ENCODE measurements at places on chromosomes 5 and 9.

DNA sequence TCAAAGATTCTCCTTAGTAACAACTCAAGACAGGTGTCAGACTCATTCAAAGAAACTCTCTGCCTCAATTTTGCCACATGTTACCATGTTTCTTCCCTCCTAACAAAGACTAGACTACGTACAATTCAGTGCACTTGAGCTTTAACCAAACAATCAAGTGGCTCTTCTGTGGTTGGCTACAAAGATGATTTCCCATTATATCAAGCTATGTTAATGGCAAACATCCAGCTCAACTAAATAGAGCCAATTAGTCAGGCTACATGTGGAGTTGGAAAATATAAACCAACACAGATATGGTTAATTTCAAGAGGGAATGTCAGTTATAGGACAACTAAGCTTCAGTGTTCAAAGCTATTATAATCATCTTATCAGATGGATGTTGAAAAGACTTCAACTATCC lies 29.2 kb upstream of the ADRA1B start:
- no peak for DNase-seq

GRCh38 chr9:133031496-133031911 lies 707 bp downstream of the GTF3C5 start:
- DNase-seq: no peak

DNA sequence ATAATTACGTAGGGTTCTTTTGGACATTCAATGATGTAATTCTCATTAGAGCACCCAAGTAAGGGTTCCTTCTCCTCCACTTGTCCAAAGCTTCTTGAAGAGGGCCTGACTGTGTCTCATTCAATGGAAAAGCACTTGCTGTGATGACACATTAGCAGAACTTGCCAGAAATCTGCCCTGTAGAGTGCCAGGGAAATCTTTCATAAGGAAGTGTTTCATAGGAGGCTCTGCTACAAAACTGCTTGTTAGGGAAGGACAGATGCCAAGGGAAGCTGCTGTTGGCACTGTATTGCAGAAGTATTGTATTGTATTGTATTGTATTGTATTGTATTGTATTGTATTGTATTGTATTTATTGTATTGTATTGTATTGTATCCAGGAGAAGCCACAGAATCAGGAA lies 45.5 kb upstream of the MPDZ start:
- no peak for DNase-seq

DNA sequence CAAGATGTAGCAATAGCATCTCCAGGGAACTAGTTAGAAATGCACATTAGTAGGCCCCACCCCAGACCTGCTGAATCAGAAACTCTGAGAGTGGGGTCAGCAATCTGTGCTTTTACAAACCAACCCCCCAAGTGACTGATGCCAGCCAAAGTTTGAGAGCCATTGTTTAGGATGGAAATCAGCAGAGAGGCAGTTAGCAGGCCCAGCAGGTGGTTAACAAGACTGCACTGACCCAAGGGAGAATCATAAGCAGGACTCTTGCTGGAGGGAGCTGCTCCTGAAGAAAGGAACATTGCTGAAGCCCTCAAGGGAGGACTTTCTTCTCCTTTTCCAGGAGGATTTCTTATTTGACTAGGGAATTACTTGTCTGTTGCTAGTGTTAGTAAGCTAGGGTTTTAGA lies 74.2 kb upstream of the SLC12A2 start:
- no peak for DNase-seq

- DNase-seq: no peak
Measured at GRCh38 chr5:76791461-76791860, 27.4 kb upstream of the F2RL1 start.

DNA sequence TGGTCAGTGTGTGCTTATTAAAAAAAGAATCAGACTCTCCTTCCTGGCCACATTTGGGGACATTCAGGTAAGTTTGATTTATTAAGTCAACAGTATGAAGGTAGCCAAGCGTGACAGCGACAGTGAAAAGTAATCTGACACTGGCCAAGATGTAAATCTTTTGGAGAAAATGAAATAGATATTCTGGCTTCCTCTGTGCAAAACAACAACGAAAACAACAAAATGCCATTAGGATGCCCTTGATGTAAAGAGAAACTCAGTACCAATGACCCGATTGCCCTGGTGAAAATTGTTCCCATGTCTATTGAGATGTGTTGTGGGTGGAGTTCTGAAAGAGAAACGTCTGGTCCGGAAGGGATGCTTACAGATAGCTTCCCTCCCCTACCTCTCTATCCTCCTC lies 267.8 kb downstream of the MAT2B start:
- no peak for DNase-seq

GRCh38 chr5:42074353-42074752 lies 149.3 kb downstream of the FBXO4 start:
- no peak for DNase-seq

- DNase-seq: peak; percentile 89
Measured at GRCh38 chr9:121609822-121610637, 41.4 kb upstream of the DAB2IP start.

DNA sequence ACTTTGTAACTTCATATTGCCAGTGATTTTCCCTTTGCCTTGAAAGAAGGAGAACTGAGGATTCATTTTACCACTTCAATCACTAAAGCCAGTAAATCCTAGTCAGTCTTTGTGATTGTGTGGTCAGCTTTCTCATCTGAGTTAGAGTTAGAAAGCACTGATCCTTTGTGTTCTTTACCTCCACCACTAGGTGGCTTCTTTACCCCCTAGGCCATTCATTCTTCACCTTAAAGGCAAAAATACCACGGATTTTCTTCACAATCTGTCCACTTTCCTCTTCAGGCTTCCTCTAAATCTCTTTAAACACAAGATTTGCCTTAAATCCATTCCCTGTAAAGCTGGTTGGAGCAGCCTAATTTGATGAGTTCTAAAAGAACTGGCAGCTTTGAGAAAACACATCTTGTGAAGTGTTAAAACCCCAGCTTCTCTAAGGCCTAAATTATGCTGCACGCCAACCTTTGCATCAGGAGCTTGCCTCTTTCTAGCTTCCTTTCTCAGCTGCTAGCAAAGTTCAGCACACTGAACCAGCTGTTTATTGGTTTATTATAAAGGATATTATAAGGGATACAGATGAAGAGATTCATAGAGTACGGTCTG lies 20.4 kb downstream of the BDP1 start:
- no peak for DNase-seq

DNA sequence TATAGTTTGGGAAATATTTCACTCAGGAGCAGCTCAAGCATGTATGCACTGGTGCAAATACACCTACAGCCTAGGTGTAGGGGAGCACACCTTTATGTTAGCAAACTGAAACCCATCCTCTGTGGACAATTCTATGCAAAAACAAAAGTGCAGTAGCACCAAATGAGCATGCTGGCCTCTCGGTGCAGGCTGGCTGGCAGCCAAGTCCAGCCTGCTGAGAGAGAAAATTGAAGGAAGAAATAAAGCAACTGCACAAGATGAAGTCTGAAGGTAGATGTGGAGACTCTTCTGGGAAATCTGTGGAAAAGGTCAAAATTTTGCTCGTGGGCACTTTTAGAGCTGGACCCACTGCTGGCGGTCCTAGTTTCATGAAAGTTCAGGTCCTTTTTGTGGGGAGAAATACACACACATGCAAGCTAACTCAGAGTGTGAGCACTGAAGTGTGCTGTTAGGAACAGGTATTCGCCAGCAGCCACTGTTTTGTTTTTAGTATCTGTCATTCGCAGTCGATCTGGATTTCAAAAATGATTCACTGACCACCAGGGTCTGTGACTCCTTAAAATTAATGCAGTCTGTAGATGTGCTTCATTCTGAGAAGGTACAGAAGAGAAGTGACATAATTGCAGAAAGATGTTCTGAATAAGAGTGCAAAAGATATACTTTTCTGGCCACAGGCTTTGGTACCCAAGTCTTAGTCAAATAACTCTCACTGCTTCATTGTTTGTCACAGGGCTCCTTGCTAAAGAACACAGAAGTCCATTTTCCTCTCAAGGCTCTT lies 281.7 kb downstream of the PARP8 start:
- DNase-seq: no peak

GRCh38 chr5:115366223-115366622 lies 69.8 kb upstream of the CCDC112 start:
- no peak for DNase-seq

GRCh38 chr9:116405321-116405720 lies 251.7 kb downstream of the PAPPA start:
- DNase-seq: no peak

DNA sequence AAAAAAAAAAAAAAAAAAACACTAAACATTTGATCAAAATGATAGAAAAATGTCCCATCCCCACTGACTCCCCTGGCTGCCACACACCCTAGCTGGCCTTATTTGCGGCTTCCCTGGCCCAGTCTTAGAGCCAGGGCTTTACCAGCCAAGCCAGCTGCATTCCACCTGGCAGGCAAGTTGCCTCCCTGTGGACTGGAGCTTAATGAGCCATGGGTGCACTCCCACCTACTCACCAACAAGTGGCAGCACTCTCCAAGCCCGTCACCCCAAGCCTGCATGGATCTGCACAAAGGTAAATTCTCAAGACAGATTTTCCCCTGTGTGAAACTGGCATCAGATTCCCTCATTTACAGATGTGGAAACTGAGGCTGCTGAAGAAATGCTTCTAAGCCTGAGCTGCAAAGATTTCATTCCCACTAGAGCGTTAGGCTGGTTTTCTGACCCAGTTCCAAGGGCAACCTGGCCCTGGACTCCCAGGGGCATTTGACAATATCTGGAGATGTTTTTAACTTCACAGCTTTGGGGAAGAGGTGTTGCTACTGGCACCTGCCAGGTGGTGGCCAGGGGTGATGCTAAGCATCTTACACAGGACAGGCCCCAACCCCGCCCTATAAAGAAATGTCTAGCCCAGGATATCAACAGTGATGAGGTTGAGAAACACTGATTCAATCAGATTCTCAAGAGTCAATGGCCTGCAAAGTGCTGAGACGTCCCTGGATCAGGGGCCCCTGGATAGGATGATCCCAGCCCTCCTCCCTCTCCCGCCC lies 21.9 kb upstream of the VDAC1 start:
- peak; percentile 62 for DNase-seq

DNA sequence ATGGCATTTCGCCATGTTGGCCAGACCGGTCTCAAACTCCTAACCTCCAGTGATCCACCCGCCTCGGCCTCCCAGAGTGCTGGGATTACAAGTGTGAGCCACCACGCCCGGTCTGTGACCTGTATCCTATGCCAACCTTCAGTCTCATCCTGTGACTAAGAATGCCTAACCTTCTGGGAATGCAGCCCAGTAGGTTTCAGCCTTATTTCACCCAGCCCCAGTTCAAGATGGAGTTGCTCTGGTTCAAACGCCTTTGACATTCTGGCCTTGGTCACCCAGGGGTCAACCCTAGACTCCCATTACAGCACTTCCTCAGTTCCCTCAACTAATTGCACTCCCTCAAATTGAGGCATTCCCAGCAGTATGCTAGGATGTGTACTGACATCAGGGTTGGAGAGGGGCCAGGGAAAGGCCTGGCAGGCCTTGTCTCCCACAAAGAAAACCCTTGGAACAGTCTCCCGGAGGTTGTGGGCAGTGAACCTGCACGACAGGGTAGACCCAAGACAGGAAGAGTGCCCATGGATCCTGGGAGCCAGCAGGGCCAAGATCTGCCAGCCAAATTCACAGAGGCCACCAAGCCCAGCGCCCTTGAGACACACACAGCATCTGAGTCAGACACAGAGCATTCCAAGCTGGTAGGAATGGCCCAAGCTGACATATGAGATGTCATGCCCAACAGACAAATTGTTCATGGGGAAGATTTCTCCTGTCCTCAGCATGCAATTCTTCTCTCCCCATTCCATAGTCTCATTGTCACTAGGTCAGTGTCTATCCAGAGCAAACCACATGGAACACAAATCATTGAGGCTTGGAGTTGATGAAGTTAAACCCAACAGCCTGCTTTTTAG lies 24.9 kb upstream of the SMU1 start:
- DNase-seq: no peak

DNA sequence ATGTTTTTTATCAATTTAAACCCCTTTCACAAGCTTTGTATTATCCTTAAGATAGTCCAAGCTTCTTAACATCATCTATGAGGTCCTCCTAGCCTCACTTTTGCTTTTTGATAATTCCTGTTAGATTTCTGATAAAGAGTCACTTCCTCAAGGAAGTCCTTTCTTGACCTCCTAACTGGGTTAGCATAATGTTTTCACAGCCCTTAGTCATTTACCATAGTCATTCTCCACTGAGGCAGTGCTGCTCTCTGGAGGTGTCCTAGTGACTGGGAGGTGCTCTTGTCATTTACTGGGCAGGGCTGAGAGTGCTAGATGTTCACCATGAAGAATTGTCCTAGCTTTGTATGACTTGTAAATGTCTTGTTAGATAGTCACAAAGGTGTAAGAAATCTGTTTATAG lies 26.4 kb downstream of the TNPO1 start:
- DNase-seq: no peak

DNA sequence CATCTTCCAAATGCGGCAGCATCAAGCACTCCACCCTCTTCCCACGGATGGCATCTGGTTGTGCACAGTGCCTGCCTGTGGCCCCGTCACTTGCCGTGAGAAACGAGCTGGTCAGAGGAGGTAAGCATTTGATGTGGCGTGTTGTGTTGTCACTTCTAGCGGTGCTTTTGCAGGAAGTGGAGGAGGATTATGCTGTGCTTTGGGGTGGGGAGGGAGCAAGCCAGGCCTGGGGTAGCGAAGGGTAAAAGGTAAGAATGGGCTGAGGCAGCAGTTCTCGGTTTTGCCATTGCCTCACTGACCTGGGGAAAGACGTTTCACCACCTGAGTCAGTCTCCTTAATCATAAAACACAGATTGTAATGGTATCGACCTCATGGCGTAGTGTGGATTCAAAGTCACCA lies 2.3 kb upstream of the POMT1 start:
- DNase-seq: no peak

GRCh38 chr9:116716438-116716837 lies 29.3 kb downstream of the TRIM32 start:
- no peak for DNase-seq

DNA sequence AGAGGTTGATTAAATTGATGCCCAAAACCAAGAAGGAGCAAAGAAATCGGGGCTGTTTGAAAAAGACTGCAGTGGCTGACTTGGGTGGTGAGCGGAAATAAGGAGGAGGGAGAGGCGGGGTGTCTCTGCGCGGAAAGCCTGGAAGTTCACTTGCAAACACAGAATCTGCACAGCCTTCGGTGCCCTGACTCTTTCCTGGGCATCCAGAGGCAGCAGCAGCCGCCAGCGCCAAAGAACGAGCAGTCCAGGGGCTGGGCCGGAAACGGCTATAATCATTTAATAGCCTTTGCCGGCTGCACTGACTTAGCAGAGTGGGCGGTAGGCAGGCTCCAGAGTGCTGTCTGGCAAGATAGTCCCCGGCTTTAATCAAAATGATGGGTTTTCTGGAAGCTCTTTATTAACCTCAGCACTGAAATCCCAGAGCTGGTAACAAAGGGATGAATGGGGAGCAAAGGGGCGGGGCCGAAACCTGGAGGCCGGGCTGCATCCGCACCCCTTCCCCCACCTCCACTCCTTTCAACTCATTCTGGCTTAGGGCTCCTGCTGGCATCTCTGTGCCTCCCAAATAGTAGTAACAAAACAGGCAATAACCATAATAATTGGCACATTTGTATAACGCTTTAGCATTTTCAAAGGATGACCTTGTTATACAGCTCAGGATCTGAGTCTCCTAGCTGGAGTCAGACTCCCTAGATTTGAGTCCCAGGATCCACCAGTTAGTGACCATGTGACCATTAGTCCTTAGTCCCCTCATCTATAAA lies 35.7 kb downstream of the PCDHAC2 start:
- DNase-seq: no peak

- DNase-seq: peak; percentile 36
Measured at GRCh38 chr5:180799902-180800801, 2.5 kb downstream of the MGAT1 start.

GRCh38 chr9:124212381-124213050 lies 45.2 kb upstream of the NEK6 start:
- no peak for DNase-seq

- no peak for DNase-seq
Measured at GRCh38 chr9:68706363-68707201, 1.5 kb downstream of the PIP5K1B start.

- DNase-seq: no peak
Measured at GRCh38 chr5:145499483-145499882, 335.7 kb downstream of the PRELID2 start.

Data from right lobe of liver (tissue), 6 donors.